GM06990 (cell line): ENCODE measurements at places on chromosomes 12 and 14.

DNA sequence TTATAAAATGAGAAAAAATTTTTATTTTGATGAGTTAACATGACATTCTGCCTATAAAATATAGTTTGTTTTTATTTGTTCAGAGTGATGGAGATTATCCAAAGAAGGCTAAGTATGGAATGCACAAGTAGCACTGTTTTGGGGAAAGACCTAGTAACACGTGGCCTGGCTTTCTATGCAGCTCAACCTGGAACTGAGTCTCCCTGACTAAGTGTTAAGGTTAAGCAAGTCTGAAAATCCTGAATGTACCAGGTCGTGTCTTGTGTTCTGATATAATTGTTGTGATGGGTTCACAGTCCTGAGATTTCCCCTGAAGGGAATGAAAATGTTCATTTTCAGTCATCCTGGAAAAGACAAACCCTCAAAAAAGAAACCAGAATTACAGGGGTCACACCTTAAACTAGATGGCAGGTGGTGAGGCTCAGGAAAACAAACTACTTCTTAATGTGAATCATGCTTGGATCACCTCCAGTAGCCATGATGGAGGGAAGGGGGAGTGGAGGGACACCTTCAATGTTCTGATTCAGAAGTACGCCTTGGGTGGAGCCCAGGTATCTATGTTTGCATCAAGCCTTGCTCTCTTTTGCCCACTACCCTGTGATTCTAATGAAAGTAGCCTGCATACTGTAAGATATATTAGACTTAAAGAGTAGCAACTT is 236.8 kb downstream of the ALX1 start:
- no peak for DNase-seq

DNA sequence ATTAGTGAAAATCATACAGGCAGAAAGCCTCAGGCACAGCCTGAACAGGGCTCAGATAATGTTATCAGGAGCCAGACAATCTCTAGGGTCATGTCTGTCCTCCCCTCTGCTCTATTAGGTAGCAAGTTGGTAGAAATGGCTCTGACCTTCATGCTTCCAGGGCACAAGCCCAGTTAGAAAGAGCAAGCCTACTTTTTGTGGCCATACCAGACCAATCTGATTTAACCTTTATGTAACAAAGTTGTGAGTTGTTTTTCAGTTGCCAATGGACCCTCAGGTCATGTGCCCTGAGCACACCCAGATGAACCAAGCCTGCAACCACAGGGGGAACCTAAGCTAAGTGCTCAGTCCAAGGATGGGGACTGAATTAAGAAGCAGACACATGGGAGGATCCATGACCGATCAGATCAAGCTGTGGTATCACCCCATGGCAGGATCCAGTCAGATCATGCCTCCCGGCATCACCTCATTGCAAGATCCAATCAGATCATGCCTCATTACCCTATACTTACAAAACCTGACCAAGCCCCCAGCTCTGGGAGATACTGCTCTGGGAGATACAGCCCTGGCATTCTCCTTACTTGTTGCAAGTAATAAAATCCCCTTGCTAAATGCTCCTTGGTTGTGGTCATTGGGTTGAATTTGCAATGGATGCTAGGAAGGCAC is 18.8 kb upstream of the HIGD1C start:
- DNase-seq = no peak

DNA sequence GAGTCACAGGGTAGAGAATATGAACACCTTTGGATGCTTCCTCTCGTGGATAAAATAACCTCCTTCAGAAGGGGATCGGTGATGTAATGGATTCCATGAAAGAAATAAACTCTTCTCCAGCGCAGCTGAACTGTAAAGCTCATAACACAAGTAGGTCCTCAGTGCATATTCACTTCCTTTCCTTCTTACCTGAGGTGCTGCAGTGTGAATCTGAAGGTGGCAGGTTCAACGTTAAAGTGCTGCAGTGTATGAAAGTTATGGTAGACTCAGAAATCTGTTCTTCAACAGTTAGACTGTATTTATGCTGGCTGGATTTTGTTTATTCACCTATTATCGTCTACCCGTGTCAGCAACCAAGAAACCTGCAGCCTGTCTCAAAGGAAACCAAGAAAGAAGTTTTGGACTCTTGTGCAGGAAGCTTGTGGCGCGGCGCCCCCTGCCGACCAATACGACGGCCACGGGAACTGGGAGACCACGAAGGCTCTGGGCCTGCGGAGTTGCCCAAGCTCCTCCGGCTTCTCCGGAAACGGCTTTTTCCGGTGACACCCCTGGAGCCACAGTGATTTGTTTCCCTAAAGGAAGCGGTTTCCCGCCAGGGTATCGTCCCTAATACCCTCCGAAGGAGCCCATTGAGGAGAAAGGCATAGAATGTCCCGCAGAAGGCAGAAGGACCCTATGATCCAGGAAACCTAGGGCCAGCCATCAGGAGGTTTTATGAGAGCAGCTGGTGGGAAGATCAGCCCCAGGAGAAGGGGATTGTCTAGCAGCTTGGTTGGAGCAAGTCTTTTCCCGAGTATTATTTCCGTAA is 17.6 kb upstream of the RNASE3 start:
- peak; percentile 71 for DNase-seq

DNA sequence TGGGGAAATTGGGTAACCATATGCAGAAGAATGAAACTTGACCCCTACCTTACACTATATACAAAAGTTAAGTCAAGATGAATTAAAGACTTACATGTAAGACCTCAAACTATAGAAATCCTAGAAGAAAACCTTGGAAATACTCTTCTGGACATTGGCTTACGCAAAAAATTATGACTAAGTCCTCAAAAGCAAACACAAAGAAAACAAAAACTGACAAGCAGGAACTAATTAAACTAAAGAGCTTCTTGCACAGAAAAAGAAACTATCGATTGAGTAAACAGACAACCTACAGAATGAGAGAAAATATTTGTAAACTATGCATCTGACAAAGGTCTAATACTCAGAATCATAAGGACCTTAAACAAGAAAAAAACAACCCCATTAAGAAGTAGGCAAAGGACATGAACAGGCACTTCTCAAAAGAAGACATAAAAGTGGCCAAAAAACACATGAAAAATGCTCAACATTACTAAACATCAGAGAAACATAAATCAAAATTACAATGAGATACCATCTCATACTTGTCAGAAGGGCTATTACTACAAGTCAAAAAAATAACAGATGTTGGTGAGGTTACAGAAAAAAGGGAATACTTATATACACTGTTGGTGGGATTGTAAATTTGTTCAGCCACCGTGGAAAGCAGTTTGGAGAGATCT is 37.0 kb upstream of the CFAP54 start:
- no peak for DNase-seq

DNA sequence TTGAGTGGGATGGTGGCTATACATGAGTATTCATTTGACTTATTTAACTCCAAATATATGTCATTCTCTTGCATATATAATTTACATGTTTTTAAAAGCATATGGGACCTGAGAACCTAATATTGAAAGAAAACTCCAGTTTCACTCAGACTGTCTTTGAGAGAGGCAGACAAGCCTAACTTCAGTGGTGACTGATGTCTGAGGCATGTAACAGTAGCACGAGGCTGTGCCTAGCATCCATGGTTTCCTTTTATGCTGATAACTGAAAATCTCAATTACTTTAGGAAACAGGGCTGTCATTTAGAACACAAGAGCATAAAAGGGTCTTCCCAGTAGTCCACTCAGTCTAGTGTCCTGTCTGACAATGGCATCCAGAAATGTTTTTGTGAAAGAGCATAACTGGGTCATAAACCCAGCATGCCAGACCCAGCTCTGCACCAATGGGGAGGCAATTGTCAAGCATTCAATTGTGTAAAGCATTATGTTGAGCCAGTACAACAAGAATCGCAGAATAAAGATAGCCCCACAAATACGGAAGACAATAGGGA is 24.3 kb downstream of the MAPK1IP1L start:
- DNase-seq = no peak

GRCh38 chr12:125381373-125381772 is 316.1 kb downstream of the AACS start:
- no peak for DNase-seq

GRCh38 chr12:110906083-110906482 is 14.3 kb downstream of the MYL2 start:
- DNase-seq = peak; percentile 52

GRCh38 chr12:57372233-57372632 is 58.6 kb downstream of the R3HDM2 start:
- DNase-seq = no peak

DNA sequence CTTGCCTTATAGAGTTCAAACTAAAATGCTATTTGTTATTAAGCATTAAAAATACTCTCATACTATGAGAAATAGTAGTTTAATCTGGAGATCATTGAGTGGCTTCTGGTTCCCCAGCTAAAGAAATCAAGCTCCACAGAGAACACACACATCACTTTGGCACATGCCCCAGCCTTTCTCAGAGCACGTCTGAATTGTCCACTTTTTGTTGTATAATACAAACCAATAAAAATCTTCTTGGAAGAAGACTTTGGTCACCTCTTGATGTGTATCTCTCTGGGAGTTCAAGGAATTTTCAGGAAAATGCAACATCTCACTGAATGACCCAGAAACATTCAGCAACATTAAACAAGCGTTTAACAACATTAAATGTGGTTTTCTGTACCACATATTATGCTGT is 413.9 kb downstream of the GALC start:
- DNase-seq = no peak

GRCh38 chr14:20697273-20698017 is 8.9 kb downstream of the ANG start:
- no peak for DNase-seq

DNA sequence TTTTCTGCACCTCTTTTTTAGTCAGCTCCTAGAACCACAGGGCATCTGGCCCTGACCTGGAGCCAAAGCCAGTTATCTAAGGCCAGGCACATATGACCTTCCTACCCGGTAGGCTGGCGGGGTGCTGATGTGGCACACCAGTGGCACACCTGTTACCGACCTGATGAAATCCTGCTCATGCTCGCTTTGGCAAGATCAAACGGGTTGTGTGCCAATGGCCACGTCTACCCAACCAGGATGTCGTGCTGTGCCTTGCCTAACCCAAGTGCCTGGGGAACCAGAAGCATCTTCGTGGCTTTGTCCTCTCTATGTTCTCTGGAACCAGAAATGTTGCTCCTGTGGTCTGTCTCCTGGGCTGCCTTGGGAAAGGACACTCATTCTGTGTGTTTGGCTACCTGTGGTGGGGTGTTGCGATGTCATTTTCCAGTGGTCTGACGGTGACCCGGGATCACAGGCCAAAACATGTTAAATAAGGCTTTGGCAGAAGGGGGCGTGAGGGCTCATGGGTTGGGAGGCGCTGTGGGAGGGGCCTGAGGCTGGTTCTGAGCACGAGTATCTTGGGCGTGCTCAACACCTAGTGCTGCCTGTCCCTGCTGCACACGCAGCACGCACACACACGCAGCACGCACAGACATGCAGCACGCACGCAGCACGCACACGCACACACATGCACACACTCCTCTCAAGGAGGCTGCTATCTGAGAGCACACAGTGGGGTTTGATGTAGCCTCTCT is 27.9 kb downstream of the CCNK start:
- DNase-seq = no peak

GRCh38 chr14:66116732-66117131 is 369.4 kb upstream of the CCDC196 start:
- DNase-seq = no peak

DNA sequence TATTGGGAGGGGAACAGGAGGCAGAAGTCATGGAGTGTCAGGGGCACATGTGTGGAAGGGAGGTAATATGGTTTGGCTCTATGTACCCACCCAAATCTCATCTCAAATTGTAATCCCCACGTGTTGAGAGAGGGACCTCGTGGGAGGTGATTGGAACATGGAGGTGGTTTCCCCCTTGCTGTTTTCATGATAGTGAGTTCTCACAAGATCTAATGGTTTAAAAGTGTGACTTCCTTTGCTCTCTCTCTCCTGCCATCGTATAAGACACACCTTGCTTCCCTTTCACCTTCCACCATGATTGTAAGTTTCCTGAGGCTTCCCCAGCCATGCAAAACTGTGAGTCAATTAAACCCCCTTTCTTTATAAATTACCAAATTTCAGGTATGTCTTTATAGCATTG is 41.6 kb upstream of the CDK17 start:
- no peak for DNase-seq

DNA sequence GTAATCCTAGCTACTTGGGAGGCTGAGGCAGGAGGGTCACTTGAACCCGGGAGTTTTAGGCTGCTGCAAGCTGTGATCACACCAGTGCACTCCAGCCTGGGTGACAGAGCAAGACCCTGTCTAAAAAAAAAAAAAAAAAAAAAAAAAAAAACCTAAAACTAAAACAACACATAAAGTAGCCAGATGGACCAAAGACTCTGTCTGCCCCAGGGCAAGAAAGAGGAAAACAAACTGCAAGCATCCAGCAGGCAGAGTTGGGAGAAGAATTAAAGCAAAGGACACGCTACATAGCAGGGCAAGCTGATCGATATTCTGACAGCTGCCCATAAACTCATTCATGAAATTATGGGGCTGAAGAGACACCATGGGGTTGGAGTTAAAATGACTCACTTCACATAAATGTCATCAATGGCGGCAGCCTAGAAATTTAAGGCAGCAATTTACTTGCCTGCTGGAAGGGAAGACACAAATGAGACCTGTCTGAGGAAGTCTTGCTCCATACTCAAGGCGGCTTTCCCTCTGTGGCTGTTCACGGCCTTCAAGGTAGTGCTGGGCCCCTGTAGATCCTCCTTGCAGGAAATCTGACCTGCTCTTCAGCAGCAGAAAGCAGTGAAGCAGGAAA is 259.1 kb upstream of the FKBP4 start:
- no peak for DNase-seq

DNA sequence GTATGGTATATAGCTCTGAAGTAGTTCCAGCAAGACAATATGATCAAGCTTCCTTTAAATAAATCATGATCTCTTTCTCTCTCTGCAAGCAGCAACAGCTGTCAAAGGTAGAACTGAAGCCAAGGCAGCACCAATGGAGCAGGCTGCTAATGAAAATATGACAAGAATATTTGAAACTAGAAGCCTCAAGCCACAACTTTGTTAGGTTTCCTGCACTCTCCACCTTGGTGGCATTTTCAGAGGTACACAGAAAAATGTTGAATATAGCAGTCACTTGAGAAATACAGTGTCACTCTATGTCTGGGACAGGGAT is 43.8 kb upstream of the PSMA6 start:
- no peak for DNase-seq

DNA sequence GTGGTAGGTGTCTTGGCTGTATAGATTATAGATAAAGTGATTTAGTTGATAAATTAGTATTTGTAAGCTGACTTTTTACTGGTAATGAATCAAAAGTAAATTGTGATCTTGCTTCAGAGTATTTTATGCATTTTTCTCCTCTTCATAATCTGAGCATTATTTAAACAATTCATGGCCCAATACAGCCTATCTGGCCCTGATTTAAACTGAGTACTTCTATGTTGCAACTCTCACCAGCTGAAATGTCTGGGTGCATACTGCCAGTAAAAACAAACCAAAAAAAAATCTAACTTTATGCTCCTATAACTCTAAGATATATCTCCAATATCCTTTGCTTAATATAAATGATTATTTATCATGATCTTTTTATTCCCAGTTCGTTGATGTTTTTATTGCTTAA is 86.6 kb downstream of the MIA2 start:
- DNase-seq = no peak

- DNase-seq = no peak
Measured at GRCh38 chr12:22396253-22396652, 61.7 kb upstream of the ST8SIA1 start.

- DNase-seq = no peak
Measured at GRCh38 chr14:85247071-85247470, 282.9 kb upstream of the FLRT2 start.

- DNase-seq = no peak
Measured at GRCh38 chr12:131631230-131631629, 79.7 kb upstream of the SFSWAP start.
